ENCODE measurements at places on chromosomes 16 and 17. TPM values are rescaled to one million over a fixed set of nuclear protein-coding genes. Genes with fewer than 3 reads are reported as not detected.

GRCh38 chr17:44608727-44609435 lies 47.4 kb upstream of the MEIOC start:
- DNase-seq: no peak

GRCh38 chr17:79991924-79992648 lies 43.6 kb downstream of the TBC1D16 start:
- DNase-seq: no peak

GRCh38 chr16:67910158-67910557 lies 17.1 kb downstream of the PSKH1 start:
- peak; percentile 81 for DNase-seq

- DNase-seq: no peak
Observed at GRCh38 chr16:11551842-11552241, 34.9 kb downstream of the LITAF start.

DNA sequence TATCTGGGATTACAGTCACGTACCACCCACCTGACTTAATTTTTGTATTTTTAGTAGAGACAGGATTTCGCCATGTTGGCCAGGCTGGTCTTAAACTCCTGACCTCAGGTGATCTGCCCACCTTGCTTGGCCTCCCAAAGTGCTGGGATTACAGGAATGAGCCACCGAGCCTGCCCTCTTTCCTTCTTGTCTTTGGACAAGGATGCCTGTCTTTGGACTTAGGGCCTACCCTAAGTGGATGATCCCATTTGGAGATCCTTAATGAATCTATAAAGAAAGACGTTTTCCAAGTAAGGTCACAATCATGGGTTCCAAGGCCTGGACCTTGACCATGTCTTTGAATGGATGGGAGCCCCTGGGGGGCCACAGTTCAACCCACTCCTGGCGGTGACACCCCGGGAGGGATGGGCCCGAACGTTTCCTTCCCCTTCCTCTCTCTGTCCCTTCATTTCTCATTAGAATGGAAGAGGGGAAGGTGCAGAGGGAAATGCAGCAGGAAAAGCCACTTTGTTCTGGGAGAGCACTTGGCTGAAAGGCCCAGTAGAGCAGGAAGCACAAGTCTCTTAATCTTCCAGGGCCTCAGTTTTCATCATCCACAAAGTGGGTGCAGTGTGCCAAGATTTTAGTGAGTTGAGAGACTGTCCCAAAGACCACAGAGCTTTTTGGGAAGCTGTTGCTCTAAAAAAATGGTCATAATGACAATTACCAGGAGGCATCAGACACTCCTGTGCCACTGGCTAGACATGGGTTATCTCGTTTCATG lies 353.3 kb downstream of the SEC14L1 start:
- DNase-seq: no peak

The KRT28 gene
- not detected for polyA plus RNA-seq

The C16orf74 gene
- polyA plus RNA-seq: 81.5 TPM

The KLHL10 gene
- 0.11 TPM for polyA plus RNA-seq

All from mammary epithelial cell (primary cell).